ENCODE measurements at places on chromosomes 11 and 22. TPM values are rescaled to one million over a fixed set of nuclear protein-coding genes. Genes with fewer than 3 reads are reported as not detected.

- DNase-seq, result no peak
Observed at GRCh38 chr11:30016588-30017363, at the start of gene KCNA4. Gene KCNA4, minus strand, starts transcription at chr11:30017030. Its CDS starts 4,352 bp downstream, at chr11:30012678.

DNA sequence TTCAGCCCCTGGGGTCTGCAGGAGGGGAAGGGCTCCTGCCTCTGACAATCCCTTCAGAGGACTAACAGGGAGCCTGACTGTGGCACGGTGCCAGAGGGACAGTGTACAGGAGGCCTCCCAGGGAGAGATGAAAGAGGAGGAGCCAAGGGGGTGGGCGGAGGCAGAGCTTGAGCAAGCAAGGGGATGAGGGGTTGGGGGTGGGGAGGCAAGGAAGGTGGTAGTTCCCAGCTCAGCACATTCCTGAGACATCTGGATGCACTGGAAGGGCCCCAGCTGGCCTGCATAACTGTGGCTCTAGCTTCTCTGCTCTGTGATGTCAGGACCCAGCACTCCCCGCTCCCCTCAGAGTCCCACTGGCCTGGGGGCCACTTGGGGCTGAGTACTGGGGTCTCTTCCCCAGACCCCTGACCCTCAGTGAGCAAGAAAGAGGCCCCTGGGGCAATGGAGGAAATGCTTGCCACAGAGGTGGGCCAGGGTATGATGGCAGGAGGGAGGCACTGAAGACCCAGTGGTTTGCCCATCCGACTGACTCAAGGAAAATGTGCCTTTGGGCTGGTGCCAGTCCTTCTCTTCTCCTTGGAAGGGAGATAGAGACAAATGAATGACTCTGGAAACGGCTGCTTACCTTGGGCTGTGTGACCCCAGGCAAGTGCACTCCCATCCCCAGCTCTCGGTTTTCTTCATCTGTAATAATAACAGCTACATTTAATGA is 13.3 kb downstream of the CREB3L1 start:
- DNase-seq, result no peak

Gene GRM5
- not detected for total RNA-seq

DNA sequence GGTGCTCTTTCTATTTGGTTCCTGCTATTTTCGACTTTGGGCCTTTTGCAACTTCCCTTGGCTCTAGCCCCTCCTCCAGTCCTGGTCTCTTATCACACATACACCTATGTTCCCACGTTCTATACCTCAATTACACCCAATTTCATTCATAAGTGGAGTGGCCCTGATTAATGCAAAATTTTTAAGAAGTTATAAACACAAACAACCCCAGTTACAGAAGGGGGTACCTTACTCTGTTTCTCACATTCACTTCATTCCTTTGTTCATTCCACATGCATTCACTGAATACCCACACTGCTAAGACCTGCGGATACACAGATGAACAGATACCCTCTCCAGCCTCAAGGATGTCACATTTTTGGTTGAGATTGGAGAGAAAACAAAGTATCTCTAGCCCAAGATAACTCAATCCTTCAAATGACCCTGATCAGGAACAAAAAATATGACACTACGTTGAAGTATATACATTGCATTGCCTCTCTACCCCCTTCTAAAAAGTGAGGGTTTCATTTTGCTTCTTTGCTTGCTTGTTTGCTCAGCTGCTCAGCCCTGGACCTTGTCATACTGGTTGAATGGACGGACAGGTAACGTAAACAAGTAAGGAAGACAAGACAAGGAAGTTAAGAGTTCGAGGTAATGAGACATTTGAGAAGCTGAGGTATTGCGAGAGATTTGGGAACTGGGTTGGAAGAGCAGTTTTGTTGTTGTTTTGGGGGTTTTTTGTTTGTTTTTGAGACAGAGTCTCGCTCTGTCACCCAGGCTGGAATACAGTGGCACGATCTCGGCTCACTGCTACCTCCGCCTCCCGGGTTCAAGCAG is 3.6 kb upstream of the VPS37C start:
- no peak for DNase-seq

Gene TSPAN18
- 42.3 TPM for total RNA-seq

DNA sequence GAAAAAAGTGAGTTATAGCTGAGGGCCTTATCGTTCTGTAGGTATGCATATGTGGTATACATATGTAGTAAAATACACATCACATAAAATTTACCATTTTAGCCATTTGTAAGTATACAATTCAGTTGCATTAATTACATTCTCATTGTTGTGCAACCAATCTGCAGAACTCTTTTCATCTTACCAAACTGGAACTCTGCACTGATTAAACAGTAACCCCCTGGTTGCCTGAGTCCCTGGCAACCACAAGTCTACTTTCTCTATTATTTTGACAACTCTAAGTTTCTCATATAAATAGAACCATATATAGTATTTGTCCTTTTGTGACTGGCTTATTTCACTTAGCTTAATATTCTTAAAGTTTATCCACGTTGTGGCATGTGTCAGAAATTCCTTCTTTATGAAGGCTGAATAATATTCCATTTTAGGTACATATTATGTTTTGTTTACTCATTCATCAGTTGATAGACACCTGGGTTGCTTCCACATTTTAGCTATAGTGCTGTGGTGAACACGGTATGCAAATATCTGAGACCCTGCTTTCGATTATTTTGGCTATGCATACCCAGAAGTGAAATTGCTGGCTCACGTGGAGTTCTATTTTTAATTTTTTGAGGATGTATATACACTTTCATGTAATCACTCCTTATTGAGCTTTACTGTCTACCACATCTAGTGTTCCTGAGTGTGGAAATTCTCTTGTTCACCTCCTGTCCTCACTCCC is 1.6 kb upstream of the DDX10 start:
- no peak for DNase-seq

- DNase-seq, result no peak
Observed at GRCh38 chr11:70539360-70540095, 141.2 kb downstream of the CTTN start.

- no peak for DNase-seq
Observed at GRCh38 chr22:31692186-31692886, 30.3 kb upstream of the PISD start.

DNA sequence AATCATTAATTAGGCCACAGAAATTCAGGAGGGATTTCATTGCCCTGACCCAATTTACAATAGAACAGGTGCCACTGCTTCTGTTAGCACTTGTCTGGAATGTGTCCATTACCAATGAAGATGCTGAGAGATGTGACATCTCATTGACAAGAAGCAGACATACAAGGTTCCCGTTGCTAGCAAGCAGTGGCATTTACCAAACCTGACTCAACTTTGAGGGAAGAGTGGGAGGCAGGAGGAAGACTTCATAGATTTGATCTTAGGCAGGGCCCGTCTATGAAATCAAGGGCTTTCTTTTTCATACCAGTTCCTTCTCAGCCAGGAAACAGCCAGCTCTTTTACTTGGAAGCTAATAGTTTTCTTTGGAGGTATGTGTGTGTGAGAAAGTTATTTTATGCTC is 280.2 kb downstream of the NELL1 start:
- no peak for DNase-seq

DNA sequence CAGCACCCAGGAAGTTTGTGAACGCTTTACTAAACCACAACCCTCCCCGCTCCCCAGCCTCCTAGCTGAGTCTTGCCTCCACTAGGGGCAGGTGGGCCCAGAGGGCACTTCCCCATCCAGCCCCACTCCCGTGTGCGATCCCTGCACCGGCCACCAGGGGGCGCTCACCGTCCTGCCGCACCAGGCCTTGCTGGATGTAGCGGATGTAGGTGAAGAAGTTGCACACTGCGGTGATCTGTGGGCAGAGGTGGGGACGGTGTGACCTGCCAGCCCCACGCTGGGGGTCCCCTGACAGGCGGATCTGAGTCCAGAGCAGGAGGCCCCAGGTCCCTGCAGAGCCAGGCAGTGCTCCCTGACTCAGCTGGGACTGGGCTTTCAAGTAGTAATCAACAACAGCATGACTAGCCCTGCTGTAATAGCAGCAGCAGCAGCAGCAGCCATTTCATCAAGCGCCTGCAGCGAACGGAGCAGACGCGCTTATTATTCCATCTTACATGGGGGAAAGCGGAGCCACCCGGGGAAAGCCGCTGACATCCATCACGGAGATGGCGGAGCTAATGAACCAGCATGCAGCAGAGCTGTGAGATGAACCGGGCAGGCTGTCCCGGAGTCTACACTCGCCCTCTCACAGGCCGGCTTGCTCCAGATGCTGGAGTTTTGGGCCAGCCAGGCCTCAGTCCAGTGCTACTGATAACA is 7.9 kb upstream of the FADS3 start:
- peak; percentile 91 for DNase-seq

Gene THRSP
- total RNA-seq, result not detected

DNA sequence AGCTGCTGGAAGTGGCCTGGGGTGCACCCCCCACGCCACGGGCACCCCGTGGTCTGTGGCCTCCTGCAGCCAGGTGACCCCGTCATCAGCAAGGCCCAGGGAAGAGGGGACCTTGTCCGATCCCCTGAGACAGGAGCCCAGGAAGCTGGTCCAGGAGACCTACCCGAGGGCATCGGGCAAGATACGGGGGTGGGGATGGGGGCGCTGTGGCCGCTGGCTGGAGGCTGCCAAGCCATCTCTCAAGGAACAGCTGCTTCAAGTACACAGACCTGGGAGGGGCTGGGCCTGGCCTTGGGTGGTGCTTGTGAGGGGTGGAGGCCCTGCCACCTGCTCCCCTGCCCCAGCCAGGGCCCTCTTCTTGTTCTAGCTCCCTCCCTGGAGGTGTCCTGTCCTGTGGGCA is 1272.1 kb downstream of the BRD1 start:
- no peak for DNase-seq

DNA sequence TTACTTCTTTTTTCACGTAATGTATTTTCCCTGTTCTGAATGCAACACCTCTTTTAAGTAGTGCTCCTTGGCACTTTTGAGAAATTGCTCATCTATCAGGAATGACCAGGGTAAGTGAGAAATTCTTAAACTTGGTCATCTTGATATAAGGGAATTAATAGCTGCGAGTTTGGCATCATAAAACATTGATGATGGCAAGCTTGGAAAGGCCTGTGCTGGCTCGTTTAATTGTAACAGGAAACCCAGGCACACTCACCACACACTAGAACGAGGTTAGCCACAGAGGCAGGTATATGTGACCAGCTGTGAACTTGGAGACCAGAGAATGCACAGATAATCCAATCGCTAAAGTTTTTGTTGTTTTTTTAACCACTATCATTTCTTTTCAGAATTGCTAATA is 24.3 kb downstream of the FAM118A start:
- peak; percentile 48 for DNase-seq

Gene PNPLA5
- total RNA-seq, result not detected

DNA sequence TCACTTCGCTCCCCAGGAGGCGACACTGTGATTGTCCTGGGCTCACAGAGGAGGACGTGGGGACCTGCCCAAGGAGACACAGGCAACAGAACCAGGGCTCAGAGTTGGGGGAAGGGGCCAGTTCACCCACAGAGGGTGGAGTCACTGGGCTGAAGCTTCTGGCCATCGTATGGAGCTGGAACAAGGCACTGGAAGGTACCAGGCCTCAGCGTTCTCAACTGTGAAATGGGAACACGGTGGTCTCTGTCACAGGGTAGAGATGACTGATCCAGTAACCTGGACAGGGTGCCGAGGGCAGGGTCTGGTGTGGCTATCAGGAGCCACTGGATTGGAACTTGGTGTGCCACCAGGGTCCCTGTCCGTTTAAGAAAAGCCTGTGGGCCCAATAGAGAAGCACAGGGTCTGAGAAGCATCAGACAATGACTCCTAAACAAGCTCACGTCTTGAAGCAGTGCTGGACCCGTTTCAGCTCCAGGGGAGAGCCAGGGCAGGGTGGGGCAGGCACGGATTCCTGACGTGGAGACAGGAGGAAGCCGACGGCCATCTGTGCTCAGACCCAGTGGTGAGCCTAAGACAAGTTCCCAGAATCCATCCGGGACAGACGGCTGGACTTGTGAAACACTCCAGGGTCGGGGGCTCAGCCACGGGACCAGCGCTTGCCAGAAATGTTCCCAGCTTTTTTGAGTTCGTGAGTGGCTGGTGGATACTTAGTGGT is 25.0 kb upstream of the KCNQ1OT1 start:
- no peak for DNase-seq

DNA sequence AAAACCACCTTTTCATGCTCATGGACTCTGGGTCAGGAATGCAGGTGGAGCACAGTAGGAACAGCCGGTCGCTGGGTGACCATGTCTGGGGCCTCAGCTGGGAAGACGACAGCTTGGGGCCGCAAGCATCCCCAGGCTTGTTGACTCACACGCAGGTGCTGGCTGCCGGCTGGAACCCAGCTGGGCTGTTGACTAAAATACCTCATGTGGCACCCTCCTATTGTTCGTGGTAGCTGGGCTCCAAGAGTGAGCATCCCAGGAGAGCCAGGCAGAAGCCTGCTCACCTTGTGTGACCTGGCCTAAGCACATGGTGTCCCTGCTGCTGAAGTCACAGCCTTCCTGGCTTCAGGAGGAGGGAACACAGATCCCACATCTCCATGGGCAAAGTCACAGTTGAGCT is 9.4 kb downstream of the DPP3 start:
- no peak for DNase-seq

Gene IGF2
- total RNA-seq, result 0.70 TPM

Gene OR5A1
- not detected for total RNA-seq

- DNase-seq, result no peak
Observed at GRCh38 chr11:69912161-69912910, 93.1 kb upstream of the FGF3 start.

DNA sequence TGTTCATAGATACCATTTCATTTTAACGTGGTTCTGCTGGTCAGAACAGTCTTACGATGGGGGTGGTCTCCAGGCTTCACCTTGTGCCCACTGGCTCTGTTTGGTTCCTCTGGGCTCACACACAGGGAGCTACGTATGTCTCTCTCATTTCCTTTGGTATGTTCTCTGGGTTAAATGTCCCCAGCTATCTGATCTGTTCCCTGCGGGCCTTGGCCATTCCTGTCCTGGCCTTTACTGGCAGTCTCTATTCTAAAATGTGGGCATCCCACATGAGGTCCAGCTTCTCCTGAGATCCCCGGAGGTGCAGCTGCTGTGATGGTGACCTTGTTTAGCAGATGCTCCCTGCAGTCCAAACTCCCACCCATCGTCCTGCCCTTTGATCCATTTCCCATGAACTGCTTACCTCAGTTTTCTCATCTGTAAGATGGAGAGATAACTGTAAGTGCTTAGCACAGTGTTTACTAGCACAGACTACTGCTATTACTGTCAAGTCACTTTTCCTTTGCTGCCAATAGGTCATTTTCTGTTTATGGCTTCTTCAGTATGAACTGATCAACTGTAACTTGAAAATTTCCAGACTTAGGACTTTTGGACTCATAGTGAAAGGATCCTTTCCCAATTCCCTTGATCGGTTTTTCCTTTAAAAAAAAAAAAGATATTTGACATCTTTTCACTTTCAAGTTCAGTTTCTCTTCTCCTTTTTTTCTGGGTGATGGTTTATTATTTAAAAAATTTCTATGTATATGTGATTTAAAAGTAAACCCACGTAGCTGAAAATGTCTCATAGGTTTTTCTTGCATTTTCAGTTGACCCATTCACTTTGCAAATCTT is 92.9 kb downstream of the PTPRJ start:
- no peak for DNase-seq

Gene ALKBH3
- total RNA-seq, result 32.0 TPM

DNA sequence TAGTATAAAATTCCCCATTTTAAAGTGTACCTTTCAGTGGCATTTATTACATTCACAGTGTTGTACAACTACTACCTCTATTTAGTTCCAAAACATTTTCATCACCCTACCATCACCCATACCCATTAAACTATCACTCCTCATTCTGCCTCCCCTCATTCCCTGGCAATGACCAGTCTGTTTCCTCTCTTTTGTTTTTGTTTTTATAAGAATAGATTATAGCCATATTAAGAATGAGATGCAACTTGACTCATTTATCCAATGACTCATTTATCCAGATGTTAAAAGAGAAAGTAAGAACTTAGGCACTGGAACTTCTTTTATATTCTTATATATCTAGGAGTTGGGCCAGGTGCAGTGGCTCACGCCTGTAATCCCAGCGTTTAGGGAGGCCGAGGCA is 156.3 kb downstream of the FAT3 start:
- no peak for DNase-seq

Gene PGR
- not detected for total RNA-seq

All from activated CD4-positive, alpha-beta memory T cell treated with anti-CD3 and anti-CD28 coated beads, Interleukin-2, amount 10 ng/mL, durations not matched to agents 7 days and 5 days (primary cell).